ENCODE measurements at places on chromosomes 1 and 21. TPM values are rescaled to one million over a fixed set of nuclear protein-coding genes. Genes with fewer than 3 reads are reported as not detected.

- peak; percentile 77 for DNase-seq
These were observed 5.1 kb upstream of the CSRP1 start for GRCh38 chr1:201511941-201512539.

GRCh38 chr1:53559854-53560580 lies 100.8 kb downstream of the DMRTB1 start:
- no peak for DNase-seq

HTR6 gene
- total RNA-seq: not detected

- DNase-seq: no peak
These were observed 78.3 kb downstream of the NPHP4 start for GRCh38 chr1:5913876-5914275.

- DNase-seq: no peak
These were observed 17.4 kb upstream of the IGSF5 start for GRCh38 chr21:39727401-39728120.

GRCh38 chr21:39946199-39946598 lies 79.0 kb downstream of the PCP4 start:
- no peak for DNase-seq

PRAMEF11 gene
- not detected for total RNA-seq

IGSF21 gene
- total RNA-seq: 0.42 TPM

CGN gene
- total RNA-seq: not detected

DNA sequence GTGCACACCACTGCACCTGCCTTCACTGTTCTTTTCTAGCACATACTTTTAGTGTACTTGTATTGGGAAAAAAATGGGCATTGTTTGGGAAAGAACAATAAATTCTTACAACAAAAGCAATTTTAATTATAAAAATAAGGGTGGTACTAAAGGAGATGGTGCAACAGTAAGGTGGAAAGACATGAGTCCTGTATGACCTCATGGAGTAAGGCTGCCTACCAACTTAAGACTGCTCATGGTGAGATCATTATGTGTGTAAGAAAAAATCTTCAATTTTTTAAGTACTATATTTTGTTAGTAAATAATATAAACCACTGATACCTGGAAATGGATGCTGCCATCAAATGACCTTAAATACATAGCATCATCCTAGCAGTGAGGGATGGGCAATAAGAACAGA lies 29.6 kb upstream of the PHGDH start:
- DNase-seq: no peak

DNA sequence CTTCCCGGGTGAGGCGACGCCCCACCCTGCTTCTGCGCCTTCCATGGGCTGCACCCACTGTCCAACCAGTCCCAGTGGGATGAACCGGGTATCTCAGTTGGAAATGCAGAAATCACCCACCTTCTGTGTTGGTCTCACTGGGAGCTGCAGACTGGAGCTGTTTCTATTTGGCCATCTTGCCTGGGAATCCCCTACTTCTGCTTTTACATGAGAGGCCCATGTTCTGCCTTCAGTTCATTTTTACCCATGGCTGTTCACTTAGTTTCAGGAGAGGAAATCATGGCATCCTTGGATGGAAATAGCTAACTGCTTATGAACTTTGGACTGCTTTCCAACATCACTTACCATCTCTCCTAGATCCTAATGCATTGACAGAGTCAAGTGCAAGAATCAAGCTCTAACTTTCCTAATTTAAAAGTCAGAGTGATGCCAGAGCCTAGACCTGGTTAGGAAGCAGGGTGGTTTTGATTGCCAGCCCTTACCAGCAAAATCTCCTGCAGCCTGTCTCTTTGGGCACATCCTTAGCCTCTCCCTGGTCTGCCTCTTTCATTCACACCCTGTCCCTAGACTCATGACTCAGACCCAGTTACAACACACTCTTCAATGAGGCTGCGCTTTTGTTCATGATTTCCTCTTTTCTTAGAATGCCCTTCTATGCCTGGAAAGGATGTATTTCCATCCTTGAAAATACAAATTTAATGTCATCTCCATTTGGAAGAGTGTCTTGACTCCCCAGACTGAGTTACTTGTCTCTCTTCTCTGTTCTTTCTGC lies 137.2 kb downstream of the KCTD3 start:
- no peak for DNase-seq

DNA sequence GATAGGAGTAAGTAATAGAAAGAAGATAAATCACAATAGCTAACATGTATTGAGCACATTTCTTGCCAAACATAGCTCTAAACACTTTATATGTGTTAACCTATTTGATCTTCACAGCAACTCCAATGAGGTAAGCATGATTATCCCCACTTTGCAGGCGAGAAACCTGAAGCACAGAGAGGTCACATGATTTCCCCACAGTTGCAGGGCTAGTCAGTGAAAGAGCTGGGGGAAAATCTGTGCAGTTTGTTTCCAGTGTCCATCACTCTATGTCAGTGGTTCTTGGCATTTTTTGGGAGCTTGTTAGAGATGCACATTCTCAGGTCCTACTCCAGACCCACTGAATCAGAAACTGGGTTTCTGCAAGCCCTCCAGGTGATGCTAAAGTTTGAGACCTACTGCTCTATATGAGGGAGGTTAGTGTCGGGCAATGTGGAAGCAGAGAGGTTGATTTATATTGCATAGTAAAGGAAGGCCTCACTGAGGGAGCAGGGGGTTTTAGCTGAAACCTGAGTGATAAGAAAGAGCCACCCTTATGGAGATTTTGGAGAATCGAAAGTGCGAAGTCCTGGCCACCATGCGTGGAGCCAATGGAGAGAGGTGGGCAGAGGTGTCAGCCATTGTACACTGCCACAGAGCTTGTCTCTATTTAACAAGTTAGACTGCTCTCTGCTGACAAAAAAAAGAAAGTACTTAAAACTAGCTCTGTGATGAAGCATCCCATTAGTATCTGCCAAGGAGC lies 20.9 kb downstream of the MCOLN3 start:
- no peak for DNase-seq

DNA sequence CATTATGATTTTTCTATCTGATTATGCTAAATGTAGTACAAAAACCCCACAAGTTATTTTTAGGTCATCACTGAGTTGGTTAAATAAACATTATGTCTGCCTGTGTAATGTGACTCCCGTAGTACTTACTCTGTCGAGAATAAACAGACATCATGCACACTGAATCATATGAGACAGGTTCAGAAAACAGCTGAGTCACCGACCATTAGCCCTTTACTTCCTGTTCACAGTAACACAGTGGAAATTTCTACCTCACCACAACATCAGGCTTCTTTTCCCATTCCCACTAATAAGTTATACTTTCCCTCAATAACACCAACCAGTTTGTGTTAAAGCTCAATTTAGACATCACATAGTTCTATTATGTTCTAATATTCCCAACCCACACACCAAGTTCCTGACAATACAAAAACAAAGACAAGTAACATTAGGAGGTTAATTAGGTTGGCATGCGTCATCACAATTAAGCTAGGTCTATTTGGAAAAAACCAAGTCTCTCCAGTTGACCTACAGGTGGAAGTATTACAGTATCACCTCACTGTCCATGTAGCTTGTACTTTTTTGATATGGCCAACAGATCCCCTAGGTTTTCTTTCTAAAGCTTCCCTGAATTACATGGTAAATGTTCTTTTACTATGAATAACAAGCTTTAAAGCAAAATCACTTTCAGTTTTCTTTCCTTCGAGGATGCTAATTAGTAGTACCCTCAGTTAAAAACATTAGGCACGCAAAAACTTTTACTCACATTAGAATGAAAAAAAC lies 154.2 kb downstream of the EIF4G3 start:
- no peak for DNase-seq

- peak; percentile 42 for DNase-seq
These were observed 21.3 kb downstream of the DMBX1 start for GRCh38 chr1:46510998-46511365.

DNA sequence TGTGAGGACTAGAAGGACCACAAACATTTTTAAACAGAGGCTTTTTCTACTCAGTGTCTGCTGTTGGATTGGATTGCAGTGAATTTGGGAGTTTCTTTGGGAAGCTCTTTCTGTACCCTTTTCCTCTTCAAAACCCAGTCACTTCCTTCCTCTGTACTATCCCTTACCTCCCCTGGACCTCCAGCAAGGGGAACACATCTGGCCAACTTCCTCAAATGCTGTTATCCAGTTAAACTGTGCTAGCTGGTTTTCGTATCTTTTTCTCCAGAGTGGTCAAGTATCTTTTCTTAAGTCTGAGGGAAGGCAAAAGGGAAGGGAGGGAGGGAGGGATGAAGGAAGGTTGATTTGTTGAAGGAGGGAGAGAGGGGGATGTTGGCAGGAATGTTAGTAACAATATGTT lies 99.2 kb upstream of the TNR start:
- no peak for DNase-seq

GRCh38 chr1:165495858-165496205 lies 48.0 kb upstream of the LRRC52 start:
- DNase-seq: no peak

- no peak for DNase-seq
These were observed 51.0 kb upstream of the ASPM start for GRCh38 chr1:197197430-197197997.

MLLT11 gene
- total RNA-seq: 4.0 TPM

SH2D5 gene
- 2.2 TPM for total RNA-seq

DNA sequence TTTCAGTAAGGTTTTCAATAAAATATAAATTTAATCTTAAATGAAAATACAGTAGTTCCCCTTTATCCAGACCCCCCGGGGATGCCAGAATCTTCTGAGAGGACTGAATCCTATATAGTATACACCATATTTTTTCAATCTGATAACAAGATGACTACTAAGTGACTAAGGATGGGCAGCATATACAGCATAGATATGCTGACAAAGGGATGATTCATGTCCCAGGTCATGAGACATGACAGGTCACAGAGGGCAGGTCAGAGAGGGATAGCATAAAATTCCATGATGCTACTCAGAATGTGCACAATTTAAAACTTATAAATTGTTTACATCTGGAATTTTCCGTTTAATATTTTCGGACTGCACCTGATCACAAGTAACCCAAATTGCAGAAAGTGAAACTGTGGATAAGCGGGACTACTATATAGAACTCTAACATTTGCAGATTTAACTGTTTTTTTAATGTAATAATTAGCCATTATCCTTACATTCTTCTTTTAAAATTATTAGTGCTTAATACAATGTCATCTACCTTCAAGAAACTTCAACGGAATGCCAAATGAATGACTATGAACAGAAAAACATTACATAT lies 48.8 kb downstream of the LRRC40 start:
- no peak for DNase-seq

ATAD3B gene
- 9.8 TPM for total RNA-seq

RNU1-3 gene
- 4,558 TPM for total RNA-seq

DNA sequence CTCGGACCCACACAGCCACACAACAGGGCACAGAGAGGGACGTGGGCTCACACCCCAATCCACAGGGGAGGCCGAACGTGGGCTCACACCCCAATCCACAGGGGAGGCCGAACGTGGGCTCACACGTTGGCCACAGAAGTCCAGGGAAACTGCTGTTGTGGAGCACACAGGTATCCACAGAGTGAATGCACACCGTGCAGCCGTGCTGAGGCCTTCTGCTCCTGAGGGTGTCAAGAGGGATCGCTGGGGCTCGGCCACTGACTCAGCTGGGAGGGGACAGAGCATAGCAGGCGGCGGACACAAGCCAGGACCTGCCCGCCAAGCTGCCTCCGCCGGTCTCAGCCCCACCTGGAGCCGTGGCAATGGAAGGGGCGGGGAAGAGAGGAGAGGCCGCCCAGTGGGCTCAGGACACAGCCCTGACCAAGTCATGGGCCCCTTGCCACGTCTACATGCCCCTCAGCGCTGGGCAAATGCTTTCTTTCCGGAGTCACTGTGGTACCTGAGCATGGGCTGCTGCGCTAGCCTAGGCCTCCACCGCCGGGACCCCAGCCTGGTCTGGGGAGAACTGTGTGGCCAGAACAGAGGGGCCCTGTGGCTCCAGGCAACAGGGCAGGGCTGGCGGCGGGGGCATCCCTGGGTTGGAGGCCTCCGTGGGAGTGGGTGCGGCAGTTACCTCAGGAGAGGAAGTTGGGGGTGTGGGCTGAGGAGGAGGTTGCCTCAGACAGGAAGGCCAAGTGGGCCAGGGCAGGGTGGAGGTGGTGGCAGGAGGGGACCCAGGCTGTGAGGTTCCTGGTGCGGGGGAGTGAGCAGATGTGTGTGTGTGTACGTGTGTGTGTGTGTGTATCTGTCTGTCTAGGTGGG lies 1.2 kb downstream of the SYTL1 start:
- no peak for DNase-seq

DNA sequence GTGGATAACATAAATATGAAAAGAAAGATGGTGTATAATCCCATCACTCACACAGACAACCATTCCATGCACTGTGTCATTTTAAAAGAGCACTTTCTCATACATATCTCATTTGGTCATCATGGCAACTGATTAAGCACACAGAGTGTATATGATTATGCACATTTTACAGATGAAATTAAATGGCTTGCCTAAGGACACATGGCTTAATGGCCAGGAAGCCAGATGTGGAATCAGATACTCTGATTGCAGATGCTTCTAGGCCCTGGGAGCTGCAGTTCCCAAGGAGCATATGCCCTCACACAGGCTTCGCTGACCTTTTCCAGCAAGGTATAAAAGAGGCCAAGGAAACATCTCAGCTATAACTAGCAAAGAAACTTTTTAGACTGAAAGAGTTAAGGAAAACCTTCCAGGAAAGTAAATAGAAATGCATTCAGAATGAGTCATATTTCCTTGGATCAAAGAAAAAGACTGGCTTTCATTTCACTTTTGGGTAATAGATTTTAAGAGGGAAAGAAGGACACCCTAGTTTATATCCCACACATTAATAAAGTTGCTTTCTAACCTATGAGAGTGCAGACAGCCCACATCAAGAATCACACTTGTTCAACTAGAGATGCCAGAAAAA lies 19.6 kb upstream of the FAM89A start:
- no peak for DNase-seq
